Activated T-cell treated with anti-CD3 and anti-CD28 coated beads for 1 hour (primary cell): ENCODE measurements at places on chromosomes 3 and 15.

- DNase-seq: no peak
Measured at GRCh38 chr3:185046164-185046515, 106.7 kb downstream of the C3orf70 start.

- no peak for DNase-seq
Measured at GRCh38 chr3:137264843-137265330, 307.1 kb downstream of the IL20RB start.

GRCh38 chr15:43911235-43911781, 84.5 kb downstream of the WDR76 start:
- no peak for DNase-seq

DNA sequence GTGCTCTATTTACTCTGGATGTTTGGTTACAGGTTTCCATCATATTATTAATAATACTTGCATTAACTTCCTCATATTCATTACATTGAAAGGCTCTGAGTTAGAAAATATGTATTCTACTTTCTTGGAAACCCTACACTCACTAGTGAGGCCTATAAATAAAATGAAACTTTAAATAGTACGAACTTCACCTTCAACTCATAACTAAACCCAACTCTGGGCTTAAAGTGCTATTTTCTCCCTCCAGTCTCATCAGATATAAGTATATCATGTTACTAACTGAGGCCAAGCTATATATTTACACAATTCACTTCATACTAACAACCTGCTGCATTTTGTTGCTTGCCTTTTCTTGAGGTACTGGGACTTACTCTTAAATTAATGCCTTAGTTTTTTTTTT, 306.7 kb downstream of the TIGIT start:
- DNase-seq: no peak
